Kidney glomerular epithelial cell (primary cell): ENCODE measurements at places on chromosomes 7 and 10.

DNA sequence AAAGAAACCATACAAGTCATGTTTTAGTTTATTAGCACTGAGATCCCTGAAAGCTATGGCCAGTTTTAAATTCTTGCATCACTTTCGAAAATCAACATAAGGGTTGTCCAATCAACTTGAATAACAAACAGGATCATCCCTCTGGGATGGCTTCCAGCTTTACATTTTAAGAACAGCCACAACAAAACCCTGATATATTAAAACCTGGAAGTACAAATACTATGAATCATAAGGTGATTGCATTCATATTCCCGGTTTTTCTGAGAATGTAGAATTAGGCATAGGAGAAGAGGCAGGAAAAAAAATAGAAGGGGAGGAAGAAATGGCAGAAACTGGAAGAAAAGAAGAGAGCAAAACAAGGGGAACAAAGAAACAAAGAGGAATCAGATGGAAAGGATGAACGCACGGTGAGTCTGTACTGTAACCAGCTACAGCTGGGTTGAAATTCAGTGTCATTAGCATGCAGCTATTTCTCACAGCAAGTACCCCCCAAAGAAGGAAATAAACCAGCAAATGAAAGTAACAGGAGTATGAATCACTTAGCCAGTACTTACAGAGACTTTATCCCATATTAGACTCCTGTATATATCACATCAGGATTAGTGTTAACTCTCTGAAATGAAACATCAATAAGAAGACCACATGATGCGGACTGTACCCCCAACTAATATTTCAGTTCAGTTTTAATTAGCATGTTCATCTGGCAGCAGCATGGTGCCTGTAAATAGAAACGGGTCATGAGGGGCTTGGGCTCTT lies 301.3 kb downstream of the RNLS start:
- peak; percentile 26 for DNase-seq

DNA sequence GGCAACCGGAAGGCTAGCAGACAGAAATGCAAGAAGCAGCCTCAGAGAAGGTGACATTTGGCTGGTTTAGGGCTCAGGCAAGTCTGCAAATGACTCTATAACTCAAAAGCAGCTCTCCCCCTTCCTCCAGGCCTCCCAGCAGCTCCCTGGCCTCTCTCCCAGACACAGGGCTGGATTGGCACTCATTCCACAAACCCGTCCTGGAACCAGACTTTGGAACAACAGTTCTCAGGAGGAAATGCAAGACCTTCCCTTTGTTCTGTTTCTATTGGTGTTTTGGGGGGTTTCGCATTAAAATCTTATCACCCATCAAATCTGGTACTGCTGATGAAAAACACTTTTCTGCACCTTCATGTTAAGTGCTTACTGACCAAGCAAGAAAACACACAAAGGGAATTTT lies 40.3 kb upstream of the EFCAB10 start:
- DNase-seq, result no peak

GRCh38 chr10:93248583-93249227 lies 175.0 kb downstream of the CYP26A1 start:
- DNase-seq, result no peak

DNA sequence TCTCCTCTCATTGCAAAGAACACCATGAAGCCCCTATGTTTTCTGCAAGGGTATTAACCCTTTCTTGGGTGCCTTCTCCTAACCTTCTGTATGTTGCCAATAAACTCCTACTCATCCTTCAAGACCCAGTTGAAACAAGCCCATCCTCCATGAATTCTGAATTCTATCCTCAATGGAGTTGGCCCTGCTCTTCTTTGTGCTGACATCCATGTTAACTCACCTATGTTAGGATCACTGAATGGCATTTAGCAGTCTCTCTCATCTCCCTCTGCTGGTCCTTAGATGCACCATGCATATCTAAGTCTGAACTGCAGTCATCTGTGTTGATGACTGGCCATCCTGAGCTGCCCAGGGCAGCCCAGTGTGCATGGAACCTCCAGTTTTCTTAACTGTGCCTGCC lies 129.8 kb downstream of the BUB3 start:
- DNase-seq, result peak; percentile 20

- DNase-seq, result no peak
Measured at GRCh38 chr7:157470017-157470322, 133.2 kb downstream of the DNAJB6 start.

DNA sequence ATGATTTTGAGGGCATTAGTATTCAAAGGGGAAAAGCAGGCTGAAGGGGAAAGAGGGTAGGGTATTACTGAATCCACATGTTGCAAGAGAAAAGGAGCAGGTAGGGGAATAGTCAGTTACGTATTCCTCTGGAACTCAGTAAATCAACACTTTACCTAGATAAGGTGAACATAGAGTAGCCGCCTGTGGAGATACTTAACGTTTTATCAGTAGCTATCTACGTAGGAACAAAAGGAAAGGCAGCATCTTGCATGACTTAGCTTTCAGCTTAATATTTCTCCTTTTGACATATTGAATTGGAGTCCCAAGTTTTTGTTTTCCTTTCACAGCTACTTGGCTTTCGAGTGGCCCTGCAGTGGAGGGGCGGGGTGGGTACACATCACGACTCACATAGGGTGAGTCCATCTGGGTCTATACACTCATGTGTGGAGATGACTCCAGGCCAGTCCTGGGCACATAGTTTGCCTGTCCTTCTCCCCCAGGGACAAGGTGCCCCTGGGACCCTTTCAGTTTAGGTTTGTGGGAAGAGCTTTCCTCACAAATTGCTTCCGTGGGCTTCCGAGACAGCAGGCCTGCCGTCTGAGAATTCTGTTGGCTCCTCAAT lies 48.1 kb downstream of the CCNY start:
- DNase-seq, result no peak

DNA sequence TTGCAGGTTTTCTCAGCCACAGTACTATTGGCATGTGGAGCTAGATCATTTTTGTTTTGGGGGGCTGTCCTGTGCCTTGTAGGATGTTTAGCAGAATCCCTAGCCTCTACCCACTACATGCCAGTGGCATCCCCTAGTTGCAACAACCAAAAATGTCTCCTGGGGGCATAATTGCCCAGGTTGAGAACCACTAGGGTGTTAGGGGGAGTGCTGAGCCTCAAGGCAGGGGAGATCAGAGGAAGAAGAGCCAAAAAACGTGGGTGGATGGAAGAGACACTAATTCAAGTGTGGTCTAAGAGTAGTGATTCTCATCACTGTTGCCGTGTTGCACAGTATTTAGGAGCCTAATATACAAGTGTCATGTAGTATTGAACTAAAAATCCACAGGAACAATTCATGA lies 31.7 kb upstream of the CCNY start:
- DNase-seq, result no peak

- DNase-seq, result peak; percentile 2
Measured at GRCh38 chr10:36254199-36254598, 612.1 kb upstream of the FZD8 start.

DNA sequence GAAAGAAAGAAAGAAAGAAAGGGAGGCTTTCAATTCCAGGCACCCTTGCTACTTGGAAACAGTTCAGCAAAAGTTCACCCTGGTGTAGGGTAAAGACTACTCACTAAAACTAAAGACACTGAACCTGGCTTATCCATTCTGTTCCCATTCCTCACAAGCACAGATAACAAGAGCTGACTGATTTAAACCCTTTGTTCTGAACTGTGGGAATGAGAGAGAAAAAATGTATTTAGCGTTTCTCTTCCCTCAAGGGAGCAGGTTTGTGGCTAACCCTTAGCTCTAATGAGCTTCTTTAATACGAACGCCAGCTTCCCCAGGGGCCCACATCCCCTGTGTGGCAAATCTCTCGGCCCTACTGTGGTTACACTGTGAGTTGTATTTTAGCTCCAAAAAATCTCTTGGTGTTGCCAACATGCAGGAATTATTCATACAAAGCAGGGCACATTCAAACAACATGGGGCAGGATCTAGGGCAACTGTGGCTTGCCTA lies 23.3 kb downstream of the PRTFDC1 start:
- DNase-seq, result no peak

DNA sequence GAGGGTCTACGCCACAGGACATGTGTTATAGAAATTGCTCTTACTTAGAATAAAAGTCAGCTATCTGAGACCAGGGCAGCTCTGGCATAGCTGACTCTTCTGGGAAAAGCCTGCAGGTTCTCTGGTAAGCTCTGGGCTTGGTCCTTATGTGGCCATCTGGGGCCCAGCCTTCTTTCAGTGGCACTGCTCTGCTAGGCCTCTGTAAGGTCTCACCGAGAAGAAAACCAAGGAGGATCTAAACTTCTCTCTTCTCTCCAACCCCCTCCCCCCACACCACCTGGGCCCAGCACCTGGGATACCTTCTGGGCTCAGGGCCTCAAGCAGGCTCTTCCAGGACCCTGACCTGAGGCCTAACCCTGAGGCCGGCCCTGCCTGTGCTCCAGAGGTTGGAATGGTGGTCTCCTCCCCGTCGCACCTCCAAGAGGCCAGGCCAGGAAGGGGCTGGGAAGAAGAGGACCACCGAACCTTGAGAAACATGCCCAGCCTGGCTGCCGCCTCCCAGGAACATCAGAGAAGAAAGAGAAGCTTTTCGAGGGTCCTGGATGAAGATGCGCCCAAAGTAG lies 323.6 kb downstream of the GFRA1 start:
- no peak for DNase-seq

DNA sequence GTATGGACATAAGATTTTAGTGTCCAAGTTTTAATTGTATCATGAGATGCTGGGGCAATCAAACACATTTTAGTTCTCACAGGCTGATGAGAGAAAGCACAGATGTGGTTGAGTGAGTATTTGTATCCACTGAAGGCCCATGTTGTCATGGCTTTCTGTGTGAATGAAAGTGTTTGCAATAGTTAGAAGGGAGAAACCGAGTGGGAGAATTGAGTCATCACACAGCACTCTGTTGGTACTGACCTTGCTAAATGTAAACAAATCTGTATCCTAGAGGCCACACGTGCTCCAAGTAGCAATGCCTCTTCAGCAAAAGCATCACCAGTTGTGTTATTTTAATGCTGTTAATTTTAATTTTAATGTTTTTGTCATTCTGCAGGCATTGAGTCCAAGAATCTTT lies 121.2 kb downstream of the EMX2 start:
- peak; percentile 94 for DNase-seq

DNA sequence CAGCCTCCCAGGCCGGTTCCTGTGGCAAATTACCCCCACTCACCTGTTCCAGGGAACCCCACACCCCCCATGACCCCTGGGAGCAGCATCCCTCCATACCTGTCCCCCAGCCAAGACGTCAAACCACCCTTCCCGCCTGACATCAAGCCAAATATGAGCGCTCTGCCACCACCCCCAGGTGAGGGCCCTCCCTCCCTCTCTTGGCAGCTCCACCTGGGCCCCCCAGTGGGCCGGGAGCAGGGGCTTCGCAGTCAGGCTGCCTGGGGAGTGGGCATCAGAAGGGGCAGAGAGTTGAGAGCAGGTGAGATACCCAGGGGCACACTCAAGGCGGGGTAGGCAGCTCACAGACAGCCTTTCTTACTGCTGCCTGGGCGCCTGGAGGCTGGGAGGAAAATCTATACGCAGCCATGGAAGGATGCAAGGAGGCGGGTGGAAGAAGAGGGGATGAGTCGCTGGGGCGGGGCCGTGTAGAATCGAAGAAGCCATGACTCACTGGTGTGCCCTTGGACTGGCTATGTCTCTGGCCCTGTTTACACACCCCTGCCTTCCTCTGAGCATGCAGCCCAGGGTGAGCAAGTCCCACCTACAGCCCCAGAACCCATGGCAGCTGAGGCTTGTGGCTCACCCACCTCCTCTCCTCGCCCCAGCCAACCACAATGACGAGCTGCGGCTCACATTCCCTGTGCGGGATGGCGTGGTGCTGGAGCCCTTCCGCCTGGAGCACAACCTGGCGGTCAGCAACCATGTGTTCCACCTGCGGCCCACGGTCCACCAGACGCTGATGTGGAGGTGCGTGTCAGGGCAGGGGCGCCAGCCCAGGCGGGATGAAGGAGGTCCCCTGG lies 48.6 kb upstream of the PPIF start:
- DNase-seq, result peak; percentile 23

GRCh38 chr7:128037081-128037480 lies 5.8 kb upstream of the LRRC4 start:
- no peak for DNase-seq

DNA sequence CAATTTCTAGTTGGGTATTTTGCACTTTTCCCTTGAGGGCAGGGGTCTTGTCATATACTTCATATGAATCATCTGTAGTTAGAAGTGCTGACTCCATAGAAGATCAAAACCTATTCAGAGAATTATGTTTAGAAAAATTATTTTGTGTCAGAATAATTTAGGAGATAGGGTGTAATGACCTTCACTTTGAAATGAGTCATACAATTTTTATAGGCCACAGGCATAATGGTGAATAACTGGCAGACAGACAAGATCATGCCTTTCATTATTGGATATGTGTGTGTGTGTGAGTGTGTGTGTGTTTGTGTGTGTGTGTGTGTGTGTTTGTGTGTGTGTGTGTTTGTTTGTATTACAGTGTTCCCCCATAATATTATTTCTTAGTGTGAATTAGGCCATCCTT lies 523.0 kb downstream of the ANKRD7 start:
- no peak for DNase-seq

- DNase-seq, result no peak
Measured at GRCh38 chr10:60093317-60093716, 187.0 kb upstream of the CCDC6 start.

DNA sequence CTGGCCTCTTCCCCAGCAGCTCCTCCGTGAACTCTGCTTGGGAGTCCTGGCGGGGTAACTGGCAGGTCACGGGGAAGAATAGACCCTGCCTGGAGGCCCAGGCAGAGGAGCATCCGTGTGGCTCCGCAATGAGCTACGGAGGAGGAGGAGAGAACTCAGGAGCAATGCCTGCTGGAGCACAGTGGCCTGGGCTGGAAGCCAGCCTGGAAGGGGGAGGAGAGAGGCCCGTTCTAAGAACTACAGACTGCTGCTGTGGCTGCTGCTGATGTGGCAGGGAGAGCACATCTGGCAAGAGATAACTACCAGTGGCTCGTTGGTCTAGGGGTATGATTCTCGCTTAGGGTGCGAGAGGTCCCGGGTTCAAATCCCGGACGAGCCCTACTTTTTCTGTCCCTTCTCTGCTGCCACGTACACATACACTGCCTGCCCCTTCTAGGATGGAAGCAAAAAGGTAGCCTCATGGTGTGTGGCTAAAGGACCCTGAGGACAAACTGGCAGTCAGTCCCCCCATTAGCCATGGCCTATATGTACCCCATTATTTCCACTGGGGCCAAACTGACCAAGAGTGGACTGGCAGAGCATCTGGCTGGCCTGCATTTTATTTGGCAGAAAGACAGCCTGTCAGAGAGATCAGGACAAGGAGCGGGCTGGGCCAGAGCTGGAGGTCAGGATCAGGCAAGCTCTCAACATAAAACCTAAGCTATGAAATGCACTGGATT lies 7.7 kb upstream of the OPN1SW start:
- peak; percentile 26 for DNase-seq

DNA sequence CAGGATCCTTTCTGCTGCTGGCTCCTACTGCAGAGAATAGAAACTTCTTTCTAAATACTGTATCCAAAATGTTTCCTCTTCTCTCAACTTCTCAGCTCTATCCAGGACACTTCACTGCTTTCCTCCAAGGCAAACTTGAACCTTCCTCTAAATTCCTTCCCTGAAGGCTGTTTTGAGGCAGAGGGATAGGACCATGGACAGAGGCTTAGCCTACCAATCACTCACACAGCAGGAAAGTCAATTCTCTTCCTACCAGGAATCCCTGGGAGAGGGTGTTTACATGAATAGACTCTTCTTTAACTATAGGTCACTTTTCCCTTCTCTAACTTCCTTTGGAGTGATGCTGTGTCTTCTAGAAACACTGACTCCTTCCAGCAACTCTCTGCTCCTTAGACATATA lies 115.6 kb upstream of the MKLN1 start:
- no peak for DNase-seq
